ENCODE measurements at places on chromosomes 4 and X.

GRCh38 chrX:65610040-65610439 lies 57.4 kb upstream of the MSN start:
- DNase-seq: no peak

DNA sequence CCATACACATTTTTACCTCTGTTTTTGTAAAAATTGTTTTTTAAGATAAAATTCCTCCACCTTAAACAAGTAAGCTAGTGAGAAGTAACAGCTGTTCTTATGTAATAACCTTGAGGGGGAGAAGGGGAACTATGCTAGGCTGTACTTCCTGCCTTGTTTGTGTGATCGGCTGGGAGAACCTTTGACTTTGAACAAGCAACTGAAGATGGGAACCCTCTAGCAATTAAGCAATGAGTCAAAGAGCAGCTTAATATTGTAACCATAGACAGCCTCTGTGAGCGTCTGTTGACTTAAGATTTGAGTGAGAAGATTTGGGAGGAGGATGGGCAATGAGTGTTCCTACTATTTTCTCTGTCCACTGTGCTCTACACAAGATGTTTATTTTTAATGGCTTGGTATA lies 135.1 kb downstream of the SCLT1 start:
- DNase-seq: no peak

GRCh38 chr4:164615964-164616363 lies 138.0 kb upstream of the SMIM31 start:
- DNase-seq: no peak

DNA sequence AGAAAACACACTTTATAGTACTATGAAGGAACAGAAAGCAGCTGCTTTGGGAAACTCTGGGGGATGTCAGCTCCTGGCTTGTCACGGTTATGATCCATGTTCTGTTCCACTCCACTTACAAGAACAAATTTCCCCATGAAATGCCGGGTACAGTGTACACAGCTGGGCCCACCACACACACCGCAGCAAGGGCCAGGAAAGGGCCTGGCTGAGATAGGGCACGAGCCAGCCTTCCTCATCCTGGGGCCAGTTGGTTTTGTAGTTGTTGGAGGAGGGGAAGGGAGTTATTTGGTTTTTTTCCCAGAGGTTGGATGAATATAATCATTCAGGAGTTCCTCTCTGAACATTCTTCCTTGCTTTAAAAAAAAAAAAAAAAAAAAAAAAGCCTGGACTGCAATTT lies 56.8 kb downstream of the SEPSECS start:
- DNase-seq: no peak

GRCh38 chr4:145440292-145441007 lies 41.2 kb upstream of the SMAD1 start:
- DNase-seq: no peak

DNA sequence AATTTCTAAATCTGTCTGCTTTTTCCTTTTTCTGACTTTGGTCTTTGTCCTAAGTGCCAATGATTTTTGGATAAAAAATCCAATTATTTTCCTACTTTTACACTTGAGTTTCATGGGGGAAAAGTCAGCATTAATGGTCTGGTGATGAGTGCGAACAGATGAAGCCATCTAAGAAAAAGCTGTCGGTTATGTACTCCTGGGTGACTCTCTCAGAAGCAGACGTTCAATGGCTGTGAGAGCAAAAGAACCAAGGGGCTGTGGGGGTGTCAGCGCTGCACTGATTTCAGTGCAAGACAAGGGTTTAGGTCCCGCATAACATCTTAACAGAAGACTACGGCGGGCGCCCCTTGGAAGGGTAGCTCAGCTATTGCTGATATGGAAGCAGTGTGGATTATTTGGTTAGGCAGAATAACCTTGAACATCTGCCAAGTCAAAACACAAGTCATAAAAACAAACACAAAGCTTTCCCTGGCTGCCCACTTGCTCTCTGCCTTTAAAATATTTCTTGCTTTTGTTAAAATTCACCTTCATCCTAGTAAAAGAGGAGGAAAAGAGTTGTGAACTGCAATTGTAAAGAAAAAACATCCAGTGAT lies 240.5 kb downstream of the MAML3 start:
- DNase-seq: no peak

- no peak for DNase-seq
Measured at GRCh38 chr4:112514647-112515197, 1.3 kb downstream of the NEUROG2 start.

- no peak for DNase-seq
Measured at GRCh38 chr4:18568600-18568999, 547.0 kb upstream of the LCORL start.

GRCh38 chrX:101483705-101484104 lies 1.6 kb upstream of the ARMCX4 start:
- DNase-seq: no peak

- no peak for DNase-seq
Measured at GRCh38 chr4:2304877-2305561, 43.1 kb upstream of the MXD4 start.

- DNase-seq: no peak
Measured at GRCh38 chr4:38111717-38112116, 151.5 kb downstream of the PTTG2 start.

DNA sequence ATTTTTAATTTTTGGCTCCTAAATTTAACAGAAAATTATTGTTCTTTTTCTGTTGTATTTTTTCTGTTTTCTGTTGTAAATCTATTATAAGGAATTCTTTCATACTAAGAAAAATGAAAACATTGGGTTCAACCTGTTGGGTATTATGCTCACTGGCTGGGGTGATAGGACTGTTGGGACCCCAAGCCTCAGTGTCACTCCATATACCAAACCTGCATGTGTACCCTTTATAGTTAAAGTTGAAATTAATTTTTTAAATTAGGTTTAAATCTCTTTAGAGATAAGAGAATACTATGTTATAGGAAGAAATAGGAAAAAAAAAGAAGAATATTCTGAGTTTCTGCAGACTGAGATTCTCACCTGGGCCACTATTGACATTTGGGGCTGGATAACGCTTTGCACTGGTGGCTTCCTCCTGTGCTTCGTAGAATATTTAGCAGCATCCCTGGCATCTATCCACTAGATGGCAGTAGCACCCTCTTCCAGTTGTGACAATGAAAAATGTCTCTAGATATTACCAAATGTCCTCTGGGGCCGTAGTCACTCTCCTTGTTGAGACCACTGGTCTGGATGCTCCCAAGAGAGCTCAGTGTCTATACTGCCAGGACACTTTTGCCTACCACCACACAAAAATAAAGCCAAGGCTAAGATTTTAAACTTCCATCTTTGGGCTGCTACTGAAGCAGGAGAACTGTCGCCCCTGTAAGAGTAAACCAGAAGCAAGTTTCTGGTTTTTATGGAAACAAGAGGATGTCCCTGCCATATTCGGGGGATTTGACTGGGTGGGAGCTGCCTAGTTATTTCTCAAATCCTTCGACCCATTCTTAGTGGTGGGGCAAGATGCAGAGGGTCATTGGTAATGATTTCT lies 22.4 kb upstream of the CLTRN start:
- peak; percentile 18 for DNase-seq

DNA sequence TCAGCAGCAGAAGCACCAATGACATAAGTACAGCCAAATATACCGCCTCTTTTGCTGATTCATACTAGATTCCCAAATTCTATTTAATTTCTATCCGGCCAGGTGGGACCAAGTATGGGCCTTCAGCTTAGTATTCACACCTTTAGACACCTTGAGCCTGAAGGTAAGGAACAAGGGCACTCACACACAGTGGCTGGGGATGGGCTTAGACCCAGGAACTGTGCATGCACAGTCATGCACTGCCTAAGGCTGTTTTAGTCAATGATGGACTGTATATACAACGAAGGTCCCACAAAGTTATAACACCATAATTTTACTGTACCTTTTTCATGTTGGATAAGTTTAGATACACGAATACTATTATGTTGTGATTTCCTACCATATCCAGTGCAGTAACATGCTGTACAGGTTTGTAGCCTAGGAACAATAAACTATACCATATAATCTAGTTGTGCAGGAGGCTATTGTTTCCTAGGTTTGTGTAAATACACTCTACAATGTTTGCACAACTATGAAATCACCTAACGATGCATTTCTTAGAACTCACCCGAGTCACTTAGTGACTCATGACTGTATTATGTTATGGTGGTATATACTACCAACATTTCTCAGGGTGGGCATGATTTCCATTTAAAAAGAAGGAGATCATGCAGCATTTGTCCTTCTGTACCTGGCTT lies 9.7 kb upstream of the CLNK start:
- DNase-seq: no peak

- DNase-seq: no peak
Measured at GRCh38 chr4:140790765-140791164, 34.6 kb upstream of the TBC1D9 start.

DNA sequence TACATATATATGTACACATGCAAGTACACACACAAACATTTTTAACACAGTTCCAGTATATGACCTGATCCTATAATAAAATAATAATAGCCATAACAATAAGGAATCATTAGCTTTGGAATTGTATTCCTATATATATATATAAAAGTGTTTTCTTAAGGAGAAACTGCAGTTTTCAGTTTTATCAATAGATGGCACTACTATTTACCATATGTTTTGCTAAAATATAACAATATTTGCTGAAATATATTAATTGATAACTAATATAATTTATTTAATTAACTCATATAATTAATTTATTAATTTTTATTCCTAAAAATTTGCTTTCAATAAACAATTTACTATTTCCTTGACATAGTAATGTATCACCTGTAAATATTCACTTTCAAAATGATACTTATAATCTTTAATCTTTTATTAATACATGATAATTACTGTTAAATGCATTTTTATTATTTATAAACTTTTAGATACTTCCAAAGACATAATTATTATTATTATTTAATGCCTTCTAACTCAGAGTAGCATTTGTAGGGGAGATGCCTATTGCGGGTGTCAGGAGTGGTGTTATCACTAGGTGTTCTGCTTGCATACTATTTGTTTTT lies 599.5 kb downstream of the FSTL5 start:
- DNase-seq: no peak

DNA sequence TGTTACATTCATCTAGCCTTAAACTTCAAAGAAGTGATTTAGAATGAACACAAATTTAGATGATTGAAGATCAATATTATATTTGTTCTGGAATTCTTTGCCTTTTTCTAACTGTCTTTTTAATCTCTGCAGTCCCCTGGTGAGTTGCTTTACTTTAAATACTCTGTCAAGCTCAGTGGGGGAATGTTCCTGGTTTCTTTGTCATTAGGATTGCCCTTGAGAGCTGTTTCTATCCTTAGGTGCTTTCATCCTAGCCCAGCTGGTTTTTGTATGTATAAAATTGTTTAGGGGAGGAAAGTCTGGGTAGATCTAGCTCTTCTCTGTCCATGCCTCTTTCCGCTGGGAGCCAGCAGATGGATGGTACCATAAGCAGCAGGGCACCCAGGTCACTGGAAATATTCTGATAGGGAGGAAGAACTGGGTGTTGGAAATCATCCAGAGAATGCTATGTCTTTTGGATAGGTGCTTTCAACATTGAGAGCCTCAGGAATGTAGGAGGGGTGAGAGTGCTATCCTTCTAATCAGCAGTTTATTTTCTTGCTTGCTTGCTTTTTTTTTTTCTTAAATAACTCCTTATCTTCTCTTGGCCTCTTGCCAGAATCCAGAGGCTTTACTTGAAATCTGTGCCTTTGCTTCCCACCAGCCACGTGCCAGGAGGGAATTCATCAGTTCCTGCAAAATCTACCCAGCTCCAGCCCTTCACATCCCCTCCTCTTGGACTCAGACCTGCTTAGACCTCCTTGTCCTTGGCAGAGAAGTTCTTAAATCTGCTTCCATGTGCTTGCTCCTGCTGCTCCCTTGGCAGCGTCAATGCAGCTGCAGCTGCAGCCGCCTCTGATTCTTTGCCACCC lies 215.3 kb upstream of the ANXA3 start:
- DNase-seq: no peak

DNA sequence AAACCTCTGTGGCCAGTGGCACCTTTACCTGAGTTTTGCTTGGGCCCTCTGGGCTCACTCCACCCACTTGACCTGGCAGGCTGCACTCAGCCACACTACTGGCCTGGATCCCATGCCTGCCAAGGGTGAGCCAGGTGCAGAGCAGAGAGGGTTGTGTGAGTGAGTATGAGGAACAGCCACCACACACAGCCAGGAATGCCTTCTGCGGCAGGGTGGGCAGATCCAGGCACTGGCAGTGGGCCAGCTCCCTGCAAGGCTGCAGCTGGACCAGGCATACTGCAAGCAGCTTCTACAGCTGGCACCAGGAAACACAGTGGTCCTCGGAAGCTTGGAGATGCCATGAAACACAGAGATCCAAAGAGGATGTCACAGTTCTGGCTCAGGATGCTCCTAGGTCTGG lies 570.1 kb upstream of the ACTRT1 start:
- DNase-seq: no peak

GRCh38 chrX:76398970-76399369 lies 28.5 kb upstream of the MAGEE1 start:
- no peak for DNase-seq

DNA sequence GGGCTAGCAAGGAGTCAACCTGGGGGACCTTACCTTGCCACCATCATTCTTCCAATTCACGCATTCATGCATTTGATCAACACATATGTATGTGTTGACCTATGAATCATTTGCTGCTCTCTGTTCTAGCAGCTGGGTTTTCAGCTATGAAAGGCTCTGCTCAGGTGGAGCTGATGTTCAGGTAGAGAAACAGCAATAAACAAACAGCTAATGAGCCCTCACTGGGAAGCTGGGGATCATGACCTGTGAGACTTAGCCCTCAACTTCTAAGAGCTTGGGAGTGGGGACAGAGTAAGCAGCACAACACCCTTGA lies 1.6 kb upstream of the OTOP1 start:
- DNase-seq: no peak

DNA sequence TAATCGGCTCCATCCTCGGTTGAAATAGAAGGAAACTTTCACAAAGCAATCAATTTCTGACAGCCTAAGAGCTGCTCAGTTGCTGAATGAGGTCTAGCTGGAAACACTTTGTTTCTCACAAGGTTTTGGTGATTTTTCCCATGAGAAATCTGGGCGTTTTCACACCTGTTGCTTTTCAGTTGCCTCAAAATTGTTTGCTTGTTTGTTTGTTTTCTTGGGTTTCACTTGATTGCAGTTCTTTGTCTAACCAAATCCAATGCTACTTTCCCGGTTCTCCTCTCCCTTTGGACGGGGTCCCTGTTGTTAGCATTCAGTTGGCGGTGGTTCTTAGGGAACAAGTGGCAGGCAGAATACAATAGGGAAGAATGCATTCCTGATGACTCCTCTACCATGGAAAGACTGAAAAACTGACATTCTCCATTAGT lies 135.5 kb downstream of the PALLD start:
- DNase-seq: no peak

- no peak for DNase-seq
Measured at GRCh38 chr4:13541176-13541604, 3.1 kb downstream of the NKX3-2 start.

GRCh38 chr4:113740857-113741379 lies 20.6 kb downstream of the CAMK2D start:
- no peak for DNase-seq
